Pons (tissue), 1 donor: ENCODE measurements at places on chromosomes 6 and 20.
A peak's percentile ranks its signal among the peaks of the same experiment; 100 is the strongest.

- DNase-seq: peak; percentile 43
Measured at GRCh38 chr6:162345051-162345511, 382.5 kb downstream of the PRKN start.

GRCh38 chr6:116969211-116969863, 92.3 kb downstream of the RFX6 start:
- DNase-seq: peak; percentile 67

DNA sequence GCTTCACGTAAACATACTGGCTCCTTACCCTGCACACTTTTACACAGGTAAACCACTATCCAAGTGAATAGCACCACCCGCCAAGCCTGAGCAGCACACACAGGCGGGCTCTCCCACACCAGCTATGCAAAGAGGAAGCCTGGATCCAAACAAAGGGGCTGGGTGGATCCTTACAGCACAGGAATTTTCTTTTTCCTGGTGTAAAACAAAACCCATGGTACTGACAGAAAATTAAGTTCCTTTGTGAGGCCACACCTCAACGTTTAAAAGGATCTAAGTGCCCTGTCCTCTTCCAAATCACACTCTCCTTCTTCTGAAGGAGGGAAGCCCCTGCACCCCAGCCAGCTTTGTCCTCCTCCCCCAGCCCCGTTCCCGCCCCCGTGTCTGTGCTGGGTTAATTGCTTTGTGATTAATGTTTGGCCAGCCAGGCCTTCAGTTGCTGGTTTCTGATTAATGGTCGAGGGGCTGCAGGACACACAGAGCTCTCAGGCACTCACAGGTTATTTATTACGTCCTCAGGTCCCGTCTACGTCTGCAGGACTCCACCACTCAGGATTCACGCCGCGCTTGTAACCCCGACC, 6.1 kb downstream of the DACT2 start:
- no peak for DNase-seq

DNA sequence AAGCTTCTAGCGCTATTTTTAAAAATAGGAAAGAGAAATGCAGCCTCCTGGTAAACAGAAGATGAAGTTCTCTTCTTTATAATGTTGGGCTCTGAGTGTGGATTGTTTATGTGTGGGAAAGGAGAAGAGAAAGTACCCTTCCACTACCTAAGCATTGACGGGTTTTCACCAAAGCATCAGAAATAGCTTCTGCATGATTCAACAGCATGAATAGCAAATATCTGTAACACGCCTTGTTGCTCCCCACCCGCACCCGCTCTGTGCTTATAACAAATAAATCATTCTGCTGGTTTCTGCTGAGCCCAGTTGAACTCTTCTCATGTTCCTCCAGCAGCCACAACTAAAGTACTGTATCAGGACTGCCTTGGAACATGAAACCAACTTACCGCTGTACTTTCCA, 20.7 kb downstream of the TXLNB start:
- DNase-seq: peak; percentile 54

- no peak for DNase-seq
Measured at GRCh38 chr6:149463781-149464180, 21.0 kb downstream of the ZC3H12D start.

DNA sequence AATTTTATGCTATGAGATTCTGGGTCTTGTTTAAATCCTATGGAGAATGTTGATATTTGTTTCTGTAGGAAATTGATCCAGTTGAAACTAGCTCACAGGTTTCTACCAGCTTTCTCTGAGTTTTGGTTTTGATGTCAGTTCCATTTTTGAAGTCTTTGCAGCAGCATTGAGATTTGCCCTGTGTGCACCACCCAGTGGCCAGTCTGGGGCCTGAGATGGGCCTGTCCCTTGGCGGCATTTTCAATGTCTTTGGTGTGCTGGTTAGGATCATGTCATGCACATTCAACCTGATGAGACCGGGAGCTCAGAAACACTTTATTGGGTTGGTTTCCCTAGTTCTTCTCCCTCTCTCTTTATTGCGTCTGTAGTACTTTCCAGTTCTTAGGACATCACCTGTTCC, 395.2 kb upstream of the MAP3K7 start:
- DNase-seq: no peak

DNA sequence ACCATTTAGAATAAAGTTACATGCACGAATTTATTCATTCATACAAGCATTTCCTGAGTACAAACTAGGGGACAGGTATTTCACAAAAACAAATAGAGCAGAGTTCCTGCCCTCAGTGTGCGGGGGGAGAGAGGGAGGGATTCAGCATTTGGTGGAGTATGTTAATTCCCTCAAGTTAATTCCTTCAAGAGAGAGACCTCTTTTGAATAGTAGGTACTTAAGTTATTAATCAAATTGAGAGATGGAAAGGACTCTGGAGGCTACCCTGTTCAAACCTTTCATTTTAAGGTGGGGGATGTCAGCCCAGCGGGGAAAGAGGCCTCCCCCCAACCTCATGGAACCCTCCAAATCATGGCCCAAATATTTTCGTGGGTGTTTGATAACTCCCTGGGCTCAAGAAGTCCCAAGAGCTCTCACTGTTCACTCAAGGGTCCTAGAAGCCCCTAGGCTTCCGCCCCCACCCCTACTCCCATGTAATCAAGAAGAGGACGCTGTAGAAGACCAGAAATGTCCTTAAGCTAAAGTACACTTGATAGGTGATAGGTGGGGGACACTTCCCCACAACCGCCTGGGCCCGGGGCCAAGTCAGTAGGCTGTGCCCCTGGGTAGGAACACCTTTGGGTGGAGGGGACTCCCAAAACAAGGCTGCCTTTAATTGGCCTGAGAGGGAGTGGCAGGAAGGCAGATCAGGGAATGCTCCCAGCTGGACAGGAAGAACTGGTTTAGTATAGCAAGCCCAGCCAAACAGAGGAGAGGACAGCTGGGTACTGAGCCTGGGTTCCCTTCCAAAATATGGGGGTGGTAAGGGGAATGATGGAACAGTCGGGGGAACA, 2.9 kb downstream of the SDC4 start:
- DNase-seq: no peak

- no peak for DNase-seq
Measured at GRCh38 chr6:44918671-44919296, 409.3 kb upstream of the RUNX2 start.

GRCh38 chr6:160298121-160298520, 39.5 kb upstream of the SLC22A2 start:
- no peak for DNase-seq

- DNase-seq: no peak
Measured at GRCh38 chr6:24240943-24241342, 114.9 kb downstream of the NRSN1 start.

- no peak for DNase-seq
Measured at GRCh38 chr6:130991422-130992137, 71.5 kb downstream of the EPB41L2 start.

- DNase-seq: no peak
Measured at GRCh38 chr6:4388675-4389074, 253.3 kb upstream of the ECI2 start.

DNA sequence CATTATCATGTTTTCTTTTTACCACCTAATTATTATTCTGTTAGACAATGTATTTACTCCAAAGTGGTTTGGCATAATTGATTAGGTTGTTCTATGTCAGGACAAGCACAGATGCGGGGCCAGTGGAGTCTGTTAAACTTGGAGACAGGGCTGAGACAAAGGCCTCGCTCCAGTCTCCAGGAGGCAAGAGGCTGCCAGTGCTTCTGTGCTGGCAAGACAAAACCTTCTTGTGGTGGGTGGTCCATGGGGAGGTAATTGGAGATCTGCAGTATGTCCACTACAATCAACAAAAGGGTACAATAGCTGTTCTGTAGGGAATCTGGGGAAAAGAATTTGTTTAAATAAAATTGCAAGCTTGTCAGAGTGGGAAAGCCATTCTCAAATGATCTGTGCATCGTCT, 677.2 kb upstream of the SLC35B3 start:
- no peak for DNase-seq

GRCh38 chr20:40782043-40782368, 93.0 kb upstream of the MAFB start:
- DNase-seq: no peak

DNA sequence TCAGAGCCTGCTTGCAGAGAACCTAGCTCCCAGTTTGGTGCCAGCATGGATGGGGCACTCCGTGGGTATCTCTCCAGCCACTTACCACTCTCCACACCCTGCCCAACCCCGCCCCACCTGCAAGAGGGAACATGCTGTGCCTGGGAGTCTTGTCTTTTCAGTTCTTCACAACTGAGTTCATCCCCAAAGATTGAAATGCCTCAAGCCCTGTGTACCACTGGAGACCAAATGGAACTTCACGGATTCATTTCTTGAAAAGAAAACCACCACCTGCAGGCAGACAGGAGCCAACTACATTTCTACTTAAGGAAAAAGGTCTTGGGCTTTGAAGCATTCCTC, 50.1 kb downstream of the TRERF1 start:
- DNase-seq: no peak

DNA sequence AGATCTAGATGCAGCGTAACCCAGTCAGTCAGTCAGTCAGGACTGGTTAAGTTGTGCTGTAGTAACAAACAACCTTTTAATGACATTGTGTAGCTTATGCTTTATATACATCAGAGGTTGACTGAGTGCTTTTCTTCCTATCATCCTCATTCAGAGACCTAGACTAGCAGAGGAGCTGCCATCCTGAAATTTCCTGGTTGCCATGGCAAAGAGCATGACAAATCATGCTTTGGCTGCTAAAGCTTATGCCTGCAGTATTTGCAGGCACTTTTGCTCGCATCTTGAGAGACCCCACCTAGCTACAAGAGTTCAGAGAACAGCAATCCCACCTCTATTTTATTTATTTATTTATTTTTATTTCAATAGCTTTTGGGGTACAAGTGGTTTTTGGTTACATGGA, 244.0 kb downstream of the BTBD3 start:
- DNase-seq: no peak

GRCh38 chr20:7772371-7772770, 167.9 kb downstream of the HAO1 start:
- no peak for DNase-seq

GRCh38 chr6:43668151-43669028, 19.2 kb downstream of the MRPS18A start:
- peak; percentile 44 for DNase-seq

DNA sequence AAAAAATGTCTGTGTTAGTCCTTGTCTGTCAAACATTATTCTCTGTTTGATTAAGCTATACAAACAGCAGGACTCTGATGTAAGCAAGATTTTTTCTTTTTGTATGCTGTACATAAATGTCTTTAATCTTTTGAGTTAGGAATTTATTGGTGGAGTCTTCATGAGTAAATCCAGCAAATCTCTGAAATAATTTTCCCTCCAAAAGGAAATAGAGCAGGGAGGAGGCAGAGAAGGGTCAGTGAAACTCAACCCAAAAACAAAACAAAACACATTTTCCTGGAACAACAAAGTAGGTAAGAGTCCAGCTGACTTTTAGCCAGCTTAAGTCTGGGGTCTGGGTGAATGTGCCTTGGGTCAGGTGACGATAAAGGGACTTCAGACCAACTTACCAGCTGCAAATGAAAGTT, 113.7 kb downstream of the FOXA2 start:
- DNase-seq: no peak

GRCh38 chr6:30615958-30616810, 859 bp downstream of the PPP1R10 start:
- DNase-seq: peak; percentile 61
